ENCODE measurements at places on chromosomes 3 and 15. TPM values are rescaled to one million over a fixed set of nuclear protein-coding genes. Genes with fewer than 3 reads are reported as not detected.
A peak's percentile ranks its signal among the peaks of the same experiment; 100 is the strongest.

GRCh38 chr3:150238048-150238802, 169.9 kb upstream of the TSC22D2 start:
- peak; percentile 63 for DNase-seq

Gene GABRB3
- 12.4 TPM for total RNA-seq

- DNase-seq: no peak
Measured at GRCh38 chr3:138835397-138835757, 649 bp upstream of the PIK3CB start.

Gene SPINK8
- not detected for total RNA-seq

DNA sequence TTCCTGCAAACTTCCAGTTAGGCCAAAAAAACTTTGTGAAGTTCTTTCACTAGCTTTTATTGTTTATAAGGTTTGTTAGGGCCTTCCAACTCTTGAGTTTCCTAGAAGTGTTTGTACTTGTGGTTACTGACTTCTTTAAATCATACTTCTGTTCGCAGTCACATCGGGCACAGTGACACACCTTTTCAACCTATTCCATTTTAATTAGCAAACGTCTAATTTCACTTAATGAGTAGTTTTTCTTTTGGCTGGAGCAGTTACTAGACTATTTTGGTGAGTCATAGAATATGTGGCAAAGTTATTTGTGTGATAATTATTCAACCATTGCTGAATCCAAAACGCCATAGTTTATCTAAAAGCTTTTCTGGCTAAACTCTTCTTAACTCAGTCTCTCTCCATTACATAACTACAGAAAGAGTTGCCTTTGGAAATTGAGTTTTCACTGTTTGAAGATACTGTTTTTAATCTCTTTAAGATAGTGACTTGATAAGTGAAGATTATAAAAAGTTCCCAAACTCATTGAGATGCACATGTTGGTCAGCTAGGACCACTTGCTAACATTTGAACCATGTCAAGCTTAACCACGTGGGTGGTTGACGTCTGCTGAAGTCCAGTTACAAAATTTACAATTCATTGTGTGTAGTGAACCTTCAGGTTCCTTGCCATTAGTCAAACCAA, 21.5 kb downstream of the CNOT10 start:
- DNase-seq: no peak

Data from prostate gland (tissue), 2 donors.